ENCODE measurements at places on chromosomes 5 and 9. TPM values are rescaled to one million over a fixed set of nuclear protein-coding genes. Genes with fewer than 3 reads are reported as not detected.

GRCh38 chr9:15278091-15278687 lies 28.8 kb downstream of the TTC39B start:
- H3K36me3 ChIP-seq = no peaks in the 10 kb centered on the region
- H3K4me3 ChIP-seq = no peak overlapping the region
- peak; percentile 66 for DNase-seq
- peak overlapping the region; percentile 50 for H3K27ac ChIP-seq

- H3K36me3 ChIP-seq = no peaks in the 10 kb centered on the region
- H3K27me3 ChIP-seq = no peaks in the 10 kb centered on the region
- DNase-seq = no peak
- no peak overlapping the region for H3K4me3 ChIP-seq
These were observed 42.4 kb downstream of the STRBP start for GRCh38 chr9:123225995-123226394.

- H3K36me3 ChIP-seq = no peaks in the 10 kb centered on the region
- no peaks in the 10 kb centered on the region for H3K4me1 ChIP-seq
- no peak overlapping the region for H3K27ac ChIP-seq
- H3K27me3 ChIP-seq = no peaks in the 10 kb centered on the region
These were observed 689.6 kb downstream of the TAF11L14 start for GRCh38 chr5:18323891-18324290.

- H3K27ac ChIP-seq = no peak overlapping the region
- no peak overlapping the region for H3K4me3 ChIP-seq
- DNase-seq = no peak
- no peaks in the 10 kb centered on the region for H3K4me1 ChIP-seq
- H3K27me3 ChIP-seq = no peaks in the 10 kb centered on the region
These were observed 1854.6 kb upstream of the WWC1 start for GRCh38 chr5:166436872-166437271.

DNA sequence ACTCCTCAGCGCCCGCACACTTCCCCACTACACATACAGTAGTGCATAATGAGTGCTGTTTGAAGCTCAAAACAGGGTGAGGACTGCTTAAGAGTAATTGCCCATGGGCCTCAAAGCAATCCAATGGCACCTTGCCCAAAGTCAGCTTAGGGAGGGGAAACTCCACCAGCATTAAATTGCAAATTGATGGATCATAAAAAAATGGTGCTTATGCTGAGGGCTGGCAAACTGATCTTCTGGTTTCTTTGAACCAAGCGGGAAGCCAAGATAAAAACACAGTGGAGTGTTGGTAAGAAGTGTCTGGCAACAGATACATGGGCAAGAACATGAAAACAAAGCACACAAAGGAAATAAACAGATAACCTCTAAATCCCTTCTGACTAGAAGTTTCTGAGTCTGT lies 28.0 kb downstream of the TLE1 start:
- no peaks in the 10 kb centered on the region for H3K36me3 ChIP-seq
- no peaks in the 10 kb centered on the region for H3K27me3 ChIP-seq
- H3K4me1 ChIP-seq = no peaks in the 10 kb centered on the region
- no peak for DNase-seq
- H3K4me3 ChIP-seq = no peak overlapping the region
- H3K27ac ChIP-seq = no peak overlapping the region

DNA sequence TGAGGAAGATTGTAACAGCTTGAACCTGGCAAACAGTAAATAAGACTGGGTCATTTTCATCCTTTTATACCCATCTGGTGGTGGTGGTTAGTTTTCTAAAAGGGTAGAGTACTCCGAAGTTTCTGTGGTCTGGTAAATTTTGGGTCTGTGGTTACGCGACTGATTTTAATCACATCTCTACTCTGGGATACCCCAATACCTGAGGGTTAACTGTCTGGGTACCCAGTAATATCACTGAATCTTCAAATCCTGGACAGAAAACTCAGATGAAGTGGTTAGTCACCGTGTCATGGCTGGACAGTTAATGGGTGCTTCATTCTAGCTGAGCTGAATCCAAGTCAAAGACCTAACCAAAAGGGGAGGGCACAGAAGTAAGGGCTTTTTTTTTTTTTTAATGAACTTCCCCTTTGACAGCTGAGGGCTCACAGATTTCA lies 474.2 kb downstream of the GADD45G start:
- H3K27me3 ChIP-seq = peaks cover 2% of the 10 kb centered on the region
- no peak overlapping the region for H3K27ac ChIP-seq
- no peaks in the 10 kb centered on the region for H3K36me3 ChIP-seq
- H3K4me1 ChIP-seq = no peaks in the 10 kb centered on the region
- DNase-seq = no peak

GRCh38 chr5:4142842-4143241 lies 547.2 kb downstream of the IRX1 start:
- DNase-seq = no peak
- H3K36me3 ChIP-seq = no peaks in the 10 kb centered on the region
- no peaks in the 10 kb centered on the region for H3K4me1 ChIP-seq
- no peak overlapping the region for H3K27ac ChIP-seq

- H3K4me3 ChIP-seq = peak overlapping the region; percentile 51
- H3K4me1 ChIP-seq = peaks cover 2% of the 10 kb centered on the region
- no peaks in the 10 kb centered on the region for H3K27me3 ChIP-seq
- peak; percentile 86 for DNase-seq
- no peaks in the 10 kb centered on the region for H3K36me3 ChIP-seq
These were observed 112.7 kb downstream of the NR6A1 start for GRCh38 chr9:124658165-124659017.

DNA sequence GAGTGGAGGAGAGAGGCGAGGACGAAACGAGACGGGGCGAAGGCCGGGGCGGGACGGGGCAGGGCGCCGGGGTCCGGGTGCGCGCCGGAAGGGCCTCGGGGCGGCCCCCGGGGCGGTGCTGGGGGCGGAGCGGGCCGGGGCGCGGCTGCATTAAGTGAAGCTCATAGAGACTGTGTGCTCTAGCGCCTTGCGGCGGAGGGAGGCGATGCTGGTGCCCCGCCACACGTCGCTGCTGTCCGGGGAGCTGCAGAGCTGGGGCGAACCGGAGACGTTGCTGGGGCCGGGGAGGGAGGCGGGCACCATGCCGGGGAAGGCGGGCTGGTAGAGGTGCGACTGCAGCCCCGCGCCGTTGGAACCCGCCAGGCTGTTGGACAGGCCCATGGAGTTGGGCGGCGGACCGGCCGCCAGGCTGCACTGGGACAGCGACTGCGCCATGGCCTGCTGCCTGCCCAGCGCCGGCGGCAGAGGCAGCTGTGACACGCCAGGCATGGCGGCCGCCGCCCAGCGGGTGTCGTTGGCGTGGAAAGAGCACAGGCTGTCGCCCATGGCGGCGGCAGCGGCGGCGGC lies 8.3 kb downstream of the OTP start:
- H3K36me3 ChIP-seq = no peaks in the 10 kb centered on the region
- H3K4me1 ChIP-seq = peaks cover 5% of the 10 kb centered on the region
- H3K4me3 ChIP-seq = peak overlapping the region; percentile 18
- no peak overlapping the region for H3K27ac ChIP-seq

- H3K4me1 ChIP-seq = no peaks in the 10 kb centered on the region
- no peak overlapping the region for H3K4me3 ChIP-seq
- no peak overlapping the region for H3K27ac ChIP-seq
- peaks cover 3% of the 10 kb centered on the region for H3K27me3 ChIP-seq
- no peak for DNase-seq
These were observed 166.7 kb downstream of the SAXO1 start for GRCh38 chr9:18866121-18866831.

The INSL4 gene
- not detected for polyA plus RNA-seq

The NMUR2 gene
- polyA plus RNA-seq = 0.40 TPM

The FAM153A gene
- polyA plus RNA-seq = not detected

The MCC gene
- 0.45 TPM for polyA plus RNA-seq

The SLC30A5 gene
- polyA plus RNA-seq = 27.7 TPM

The STC2 gene
- 1.4 TPM for polyA plus RNA-seq

The UQCRQ gene
- polyA plus RNA-seq = 607 TPM

The SV2C gene
- not detected for polyA plus RNA-seq

The TMEM215 gene
- not detected for polyA plus RNA-seq

The SMIM33 gene
- polyA plus RNA-seq = not detected

All from small intestine (tissue), 16 donors.